ENCODE measurements at places on chromosomes 16 and 17. TPM values are rescaled to one million over a fixed set of nuclear protein-coding genes. Genes with fewer than 3 reads are reported as not detected.
A peak's percentile ranks its signal among the peaks of the same experiment; 100 is the strongest.

Gene SULT1A1
- 4.7 TPM for total RNA-seq

Gene TLCD2
- 0.63 TPM for total RNA-seq

Gene HSD11B2
- total RNA-seq = 2.4 TPM

GRCh38 chr16:11848842-11849241 is 2.5 kb downstream of the RSL1D1 start:
- peaks cover 11% of the 10 kb centered on the region for H3K4me1 ChIP-seq
- DNase-seq = no peak
- H3K27ac ChIP-seq = no peak overlapping the region
- H3K36me3 ChIP-seq = peaks cover 51% of the 10 kb centered on the region
- H3K4me3 ChIP-seq = peak overlapping the region; percentile 95

- no peak overlapping the region for H3K4me3 ChIP-seq
- no peaks in the 10 kb centered on the region for H3K36me3 ChIP-seq
- H3K4me1 ChIP-seq = no peaks in the 10 kb centered on the region
- H3K27ac ChIP-seq = no peak overlapping the region
- no peaks in the 10 kb centered on the region for H3K27me3 ChIP-seq
- DNase-seq = no peak
Measured at GRCh38 chr16:55248494-55248893, 75.5 kb upstream of the IRX6 start.

GRCh38 chr16:1912215-1912543 is 6.0 kb downstream of the HS3ST6 start:
- no peak overlapping the region for H3K27ac ChIP-seq
- H3K4me3 ChIP-seq = no peak overlapping the region
- H3K27me3 ChIP-seq = peaks cover 6% of the 10 kb centered on the region
- no peak for DNase-seq
- H3K4me1 ChIP-seq = peaks cover 11% of the 10 kb centered on the region
- no peaks in the 10 kb centered on the region for H3K36me3 ChIP-seq

- no peaks in the 10 kb centered on the region for H3K36me3 ChIP-seq
- H3K4me3 ChIP-seq = no peak overlapping the region
- H3K27me3 ChIP-seq = no peaks in the 10 kb centered on the region
- no peak overlapping the region for H3K27ac ChIP-seq
- DNase-seq = no peak
Measured at GRCh38 chr16:57517397-57518367, 18.7 kb downstream of the CCDC102A start.

DNA sequence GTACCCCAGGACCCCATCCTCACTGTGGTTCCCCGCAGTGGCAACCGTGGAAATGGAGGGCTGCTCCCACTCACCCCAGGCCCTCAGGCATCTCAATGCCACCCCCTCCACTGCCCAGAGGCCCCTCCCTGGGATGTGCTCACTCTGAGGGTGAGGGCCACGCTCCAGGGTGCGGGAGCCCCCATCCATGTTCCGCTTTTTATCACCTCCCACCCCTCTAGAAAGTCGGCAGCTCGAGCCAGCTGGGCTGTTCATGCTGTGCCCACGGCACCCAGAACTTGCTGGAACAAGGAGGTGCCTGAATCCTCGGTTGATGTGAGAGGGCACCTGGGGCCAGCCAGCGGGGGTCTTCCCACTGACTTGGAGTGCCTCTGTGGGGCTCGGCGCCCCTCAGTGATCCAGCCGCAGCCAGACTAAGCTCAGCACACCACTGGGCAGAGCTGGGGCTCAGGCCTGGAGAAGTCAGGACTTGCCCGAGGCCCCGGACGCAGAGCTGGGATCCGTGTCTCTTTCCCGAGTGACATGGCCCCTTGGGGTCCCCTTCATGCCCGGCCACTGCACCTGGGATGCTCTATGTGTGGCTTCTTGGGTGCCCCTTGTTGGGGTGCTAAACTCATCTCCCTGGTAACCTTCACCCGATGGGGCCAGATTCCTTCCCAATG is 143.1 kb upstream of the GSE1 start:
- H3K4me1 ChIP-seq = peaks cover 13% of the 10 kb centered on the region
- H3K27ac ChIP-seq = no peak overlapping the region
- no peaks in the 10 kb centered on the region for H3K27me3 ChIP-seq
- no peak overlapping the region for H3K4me3 ChIP-seq
- no peaks in the 10 kb centered on the region for H3K36me3 ChIP-seq

DNA sequence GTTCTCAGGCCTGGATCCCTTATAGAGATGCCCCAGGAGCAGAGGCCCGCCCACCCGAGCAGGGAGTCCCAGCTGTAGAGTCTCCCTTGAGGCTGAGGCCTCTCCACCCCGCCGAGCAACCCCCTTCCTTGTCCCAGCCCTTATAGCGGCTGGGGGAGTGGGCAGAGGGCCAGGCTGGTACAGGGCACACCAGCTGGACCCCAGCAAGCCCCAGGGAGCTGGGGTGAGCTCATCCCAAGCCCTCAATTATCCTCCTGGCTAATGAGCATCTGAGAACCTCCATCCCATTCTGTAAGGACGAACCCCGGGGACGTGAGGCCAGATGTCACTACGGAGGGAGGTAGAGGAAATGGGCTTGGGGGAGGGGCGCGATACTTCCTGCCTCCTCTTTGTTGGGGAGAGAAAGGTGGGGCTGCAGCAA is 3.2 kb upstream of the SNN start:
- no peak overlapping the region for H3K27ac ChIP-seq
- H3K4me3 ChIP-seq = no peak overlapping the region
- no peak for DNase-seq
- H3K36me3 ChIP-seq = no peaks in the 10 kb centered on the region
- H3K27me3 ChIP-seq = no peaks in the 10 kb centered on the region

GRCh38 chr16:56041556-56042140 is 149.6 kb upstream of the GNAO1 start:
- H3K36me3 ChIP-seq = no peaks in the 10 kb centered on the region
- DNase-seq = peak; percentile 31
- H3K27ac ChIP-seq = no peak overlapping the region

Measured in PC-3 (cell line).